ENCODE measurements at places on chromosomes 12 and 14. TPM values are rescaled to one million over a fixed set of nuclear protein-coding genes. Genes with fewer than 3 reads are reported as not detected.

DNA sequence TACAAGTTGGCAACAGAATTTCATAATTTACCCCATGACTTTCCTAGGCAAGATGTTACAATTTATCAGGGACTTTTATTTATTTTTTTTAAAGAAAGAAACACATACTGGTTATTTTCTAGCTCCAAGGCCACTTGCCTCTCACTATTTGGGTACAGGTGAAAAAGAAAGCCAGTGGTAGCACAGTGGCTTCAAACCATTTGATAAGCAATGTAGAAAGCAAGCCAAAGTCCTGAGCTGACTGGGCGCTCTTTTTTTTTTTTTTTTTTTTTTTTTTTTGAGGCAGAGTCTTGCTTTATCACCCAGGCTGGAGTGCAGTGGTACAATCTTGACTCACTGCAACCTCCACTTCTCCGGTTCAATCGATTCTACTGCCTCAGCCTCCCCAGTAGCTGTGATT, 73.3 kb downstream of the STXBP6 start:
- no peak for DNase-seq

- DNase-seq = no peak
Measured at GRCh38 chr14:103623883-103624482, 5.0 kb upstream of the KLC1 start.

GRCh38 chr12:84455598-84455997, 457.0 kb downstream of the SLC6A15 start:
- DNase-seq = no peak

GRCh38 chr12:29713729-29714128, 70.0 kb downstream of the TMTC1 start:
- DNase-seq = no peak

DNA sequence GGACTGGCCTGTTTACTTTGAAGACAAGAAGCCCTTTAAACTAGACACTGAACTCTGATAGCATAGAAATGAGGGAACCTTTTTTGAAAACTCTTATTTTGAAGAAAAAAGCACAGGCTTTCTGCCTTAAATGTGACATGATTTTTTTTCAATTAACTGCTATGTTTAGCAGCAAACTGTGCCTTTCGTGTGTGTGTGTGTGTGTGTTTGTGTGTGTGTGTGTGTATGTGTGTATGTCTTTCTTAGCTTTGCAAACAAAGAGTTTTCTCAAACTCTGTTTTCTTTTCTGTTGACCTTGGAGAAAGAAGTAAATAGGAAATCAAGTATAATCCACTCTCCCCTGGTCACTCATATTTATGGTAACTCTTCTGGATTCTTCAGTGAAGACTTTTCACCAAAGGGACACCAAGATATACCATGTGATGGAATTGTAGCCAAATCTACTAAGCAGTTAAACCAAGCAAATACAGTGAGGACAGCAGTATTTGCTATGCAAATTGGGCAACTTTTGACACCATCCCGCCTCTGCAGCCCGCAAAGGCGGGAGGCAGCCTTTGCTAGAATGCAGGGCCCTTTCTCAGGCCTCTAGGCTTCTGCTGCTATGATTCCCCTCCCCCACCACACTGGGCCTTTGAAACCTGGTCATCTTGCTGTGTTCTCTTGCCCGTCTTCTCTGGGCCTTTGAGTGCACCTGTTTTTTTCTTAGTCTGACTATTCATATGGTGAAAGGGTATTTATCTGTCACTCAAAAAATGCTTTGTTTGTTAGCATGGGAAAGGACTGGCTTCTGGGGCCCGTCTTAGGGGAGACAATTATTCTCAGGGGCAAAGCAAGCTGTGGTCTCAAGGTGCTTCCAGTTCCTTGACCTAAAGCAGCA, 107.9 kb downstream of the MYRFL start:
- DNase-seq = no peak

- DNase-seq = no peak
Measured at GRCh38 chr12:15225136-15225862, 4.1 kb upstream of the RERG start.

GRCh38 chr12:19482551-19483109, 43.3 kb downstream of the AEBP2 start:
- DNase-seq = peak; percentile 52

- DNase-seq = no peak
Measured at GRCh38 chr14:31902002-31902401, 175.1 kb upstream of the ARHGAP5 start.

GRCh38 chr12:120698665-120699064, 11.6 kb upstream of the UNC119B start:
- DNase-seq = no peak

GRCh38 chr12:90333939-90334338, 621.0 kb downstream of the CCER1 start:
- no peak for DNase-seq

DNA sequence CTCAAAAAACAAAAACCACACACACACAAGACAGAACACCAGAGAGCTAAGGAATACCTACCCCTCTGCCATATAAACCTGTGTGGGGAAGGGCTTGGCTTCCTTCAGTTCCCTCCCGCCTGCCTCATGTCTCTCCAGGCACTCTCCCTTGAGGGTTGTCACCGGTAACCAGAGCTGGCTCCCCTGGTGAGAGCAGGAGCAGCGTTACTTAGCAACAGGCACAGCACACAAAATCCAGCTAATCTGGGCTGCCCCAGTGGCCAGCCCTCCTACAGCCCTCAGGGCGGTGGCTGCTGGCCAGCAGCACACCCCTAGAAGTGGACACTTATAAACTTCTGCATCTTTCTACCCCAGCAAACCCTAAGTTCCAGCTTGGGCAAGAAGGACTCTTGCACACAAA, 21.6 kb upstream of the NR4A1 start:
- no peak for DNase-seq

Gene SSTR1
- total RNA-seq = not detected

Gene LBHD2
- not detected for total RNA-seq
